Activated naive CD8-positive, alpha-beta T cell treated with anti-CD3 and anti-CD28 coated beads for 36 hours (primary cell): ENCODE measurements at places on chromosomes 2 and 18.

DNA sequence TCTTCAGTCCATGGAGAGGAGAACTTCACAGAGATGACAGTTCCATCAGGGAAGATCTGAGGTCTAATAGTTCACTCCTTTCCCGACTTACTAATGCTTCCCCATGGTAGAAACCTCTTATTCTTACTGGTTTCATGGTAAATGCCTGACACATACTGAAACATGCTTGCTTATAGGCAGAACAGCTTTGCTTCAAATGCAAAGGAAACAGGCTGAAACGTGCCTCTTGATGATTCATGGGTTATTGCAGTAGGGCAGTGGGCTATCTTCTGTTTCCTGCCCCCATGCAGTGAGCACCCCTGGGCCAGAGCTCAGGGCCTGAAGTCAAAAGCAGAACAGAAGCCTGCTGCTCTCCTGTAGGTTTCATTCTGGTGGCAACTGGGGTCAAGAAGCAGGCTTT lies 223.5 kb downstream of the RDH14 start:
- DNase-seq, result no peak

- DNase-seq, result no peak
These were observed 23.4 kb downstream of the TNFRSF11A start for GRCh38 chr18:62348474-62348873.

DNA sequence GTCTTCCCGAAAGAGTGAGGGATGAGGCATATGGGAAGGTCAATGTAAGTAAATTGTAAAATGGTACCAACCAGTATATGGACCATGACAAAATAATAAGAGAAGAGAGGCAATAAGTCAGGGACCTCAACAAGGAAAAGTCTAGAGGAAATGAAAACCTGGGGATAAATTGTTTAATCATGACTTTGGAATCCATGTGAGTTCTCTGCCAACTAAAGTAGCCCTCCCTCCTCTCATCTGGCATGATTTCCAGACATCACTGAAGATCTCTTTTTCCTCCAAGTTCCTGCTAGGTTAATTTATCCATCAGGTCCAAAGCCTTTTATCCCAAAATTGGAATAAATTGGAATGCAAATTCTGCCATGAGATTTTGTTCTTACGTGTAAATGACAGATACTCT lies 417.9 kb downstream of the NRXN1 start:
- no peak for DNase-seq

DNA sequence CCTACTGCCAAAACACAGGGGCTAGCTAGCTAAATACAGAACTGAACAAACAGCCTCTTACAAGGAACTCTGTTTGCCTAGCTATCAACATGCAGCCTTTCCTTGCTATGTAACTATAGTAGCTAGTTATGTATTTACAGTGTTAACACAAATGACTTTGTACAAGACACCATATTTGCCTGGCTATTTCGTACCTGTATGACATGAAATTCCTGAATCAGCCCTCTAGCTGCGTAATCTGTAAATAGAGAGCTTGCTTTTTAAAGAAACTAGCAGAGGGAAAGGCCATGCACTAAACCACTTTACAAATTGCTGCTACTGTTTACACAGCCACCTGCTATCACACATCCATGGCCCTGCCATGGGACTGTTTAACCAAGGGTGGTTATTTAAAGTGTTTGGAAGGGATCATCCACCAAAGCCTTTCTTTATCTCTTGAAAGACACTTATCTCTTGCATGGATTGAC lies 248.7 kb downstream of the TFCP2L1 start:
- no peak for DNase-seq

DNA sequence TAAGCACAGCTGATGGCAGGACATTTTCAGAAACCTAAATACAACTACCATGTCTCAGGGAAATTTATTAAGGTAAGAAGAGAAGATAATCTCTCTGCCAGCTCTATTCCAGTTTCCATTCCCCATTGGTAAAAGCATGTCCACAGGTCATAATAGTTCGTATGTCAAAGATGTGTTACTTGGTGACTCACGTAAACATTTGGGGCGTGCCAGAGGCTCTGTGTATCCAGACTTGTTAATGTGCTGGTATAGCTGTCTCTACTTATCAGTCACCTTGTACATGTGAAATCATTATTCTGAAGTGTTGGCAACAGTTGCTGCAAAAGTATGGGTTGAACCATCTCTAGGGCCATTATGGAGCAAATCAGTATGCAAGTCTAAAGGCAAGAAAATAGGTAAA lies 1345.1 kb downstream of the SUCLG1 start:
- no peak for DNase-seq

- no peak for DNase-seq
These were observed 170.4 kb downstream of the ZNF407 start for GRCh38 chr18:74768096-74768495.

- DNase-seq, result no peak
These were observed 136.1 kb downstream of the EXOC6B start for GRCh38 chr2:72689579-72690195.

- DNase-seq, result no peak
These were observed 78.8 kb upstream of the TFCP2L1 start for GRCh38 chr2:121363632-121364420.

DNA sequence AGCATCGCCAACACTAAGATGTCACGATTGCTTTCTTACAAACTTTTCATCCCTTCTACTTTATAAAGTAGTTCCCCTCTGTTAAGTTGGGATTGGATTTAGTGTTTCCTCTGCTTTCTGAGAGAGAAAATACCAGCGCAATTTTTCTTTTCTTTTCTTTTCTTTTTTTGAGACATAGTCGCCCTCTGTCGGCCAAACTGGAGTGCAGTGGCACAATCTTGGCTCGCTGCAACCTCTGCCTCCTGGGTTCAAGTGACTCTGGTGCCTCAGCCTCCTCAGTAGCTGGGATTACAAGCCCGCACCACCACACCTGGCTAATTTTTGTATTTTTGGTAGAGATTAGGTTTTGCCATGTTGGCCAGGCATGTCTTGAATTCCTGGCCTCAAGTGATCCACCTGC lies 9.0 kb downstream of the RELCH start:
- DNase-seq, result no peak

DNA sequence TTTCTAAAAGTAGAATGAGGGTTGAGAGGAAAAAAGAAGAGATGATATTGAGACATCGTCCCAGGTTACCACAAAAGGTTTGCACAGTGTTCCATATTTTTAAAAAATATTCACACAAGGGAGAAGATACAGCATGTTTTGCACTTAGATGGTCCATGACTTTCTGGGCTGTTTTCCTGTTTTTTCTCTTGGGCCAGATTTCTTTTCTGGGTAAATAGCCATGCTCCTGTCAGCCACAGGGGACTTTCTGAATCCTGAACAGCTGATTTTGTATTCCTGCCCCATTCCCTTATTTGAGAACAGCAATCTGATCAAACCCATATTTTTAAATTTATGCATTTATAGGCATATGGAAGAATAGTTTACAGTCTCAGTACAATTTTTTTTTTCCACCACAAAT lies 185.9 kb upstream of the NRP2 start:
- no peak for DNase-seq

DNA sequence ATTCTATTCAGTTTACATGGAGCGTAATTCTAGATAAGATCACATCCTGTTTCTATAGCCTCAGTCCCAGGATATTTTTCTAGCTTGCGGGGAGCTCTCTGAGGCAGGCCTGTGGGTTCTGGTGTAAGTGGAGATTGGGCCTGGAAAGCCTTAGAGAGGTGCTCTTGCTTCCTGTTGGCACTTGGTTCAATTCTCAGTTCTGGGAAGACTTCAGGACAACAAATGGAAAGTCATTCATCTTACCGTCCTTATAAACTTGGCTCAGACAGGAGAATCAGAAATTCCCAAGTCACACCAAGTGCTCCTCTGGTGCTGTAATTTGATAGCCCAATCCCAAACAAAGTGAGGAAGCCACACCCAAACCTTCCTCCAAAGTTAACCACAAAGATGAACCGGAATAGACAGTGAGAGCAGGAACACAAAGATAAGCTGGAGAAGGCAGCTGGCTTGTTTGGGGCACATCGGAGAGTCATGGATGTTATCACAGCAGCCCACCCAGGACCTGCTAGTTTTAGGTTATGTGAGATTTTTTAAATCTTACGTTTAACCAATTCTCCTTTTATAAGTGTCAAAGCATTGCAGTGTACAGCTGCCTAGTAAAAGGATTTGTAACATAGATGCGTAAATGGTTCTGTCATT lies 144.3 kb upstream of the MAP3K20 start:
- no peak for DNase-seq

- DNase-seq, result no peak
These were observed 32.4 kb downstream of the SMAD2 start for GRCh38 chr18:47898055-47898454.

GRCh38 chr2:23200068-23200786 lies 184.8 kb upstream of the KLHL29 start:
- DNase-seq, result no peak
